ENCODE measurements at places on chromosomes 6 and 20. TPM values are rescaled to one million over a fixed set of nuclear protein-coding genes. Genes with fewer than 3 reads are reported as not detected.

GRCh38 chr20:13492001-13492481 lies 146.7 kb downstream of the TASP1 start:
- DNase-seq = no peak

DNA sequence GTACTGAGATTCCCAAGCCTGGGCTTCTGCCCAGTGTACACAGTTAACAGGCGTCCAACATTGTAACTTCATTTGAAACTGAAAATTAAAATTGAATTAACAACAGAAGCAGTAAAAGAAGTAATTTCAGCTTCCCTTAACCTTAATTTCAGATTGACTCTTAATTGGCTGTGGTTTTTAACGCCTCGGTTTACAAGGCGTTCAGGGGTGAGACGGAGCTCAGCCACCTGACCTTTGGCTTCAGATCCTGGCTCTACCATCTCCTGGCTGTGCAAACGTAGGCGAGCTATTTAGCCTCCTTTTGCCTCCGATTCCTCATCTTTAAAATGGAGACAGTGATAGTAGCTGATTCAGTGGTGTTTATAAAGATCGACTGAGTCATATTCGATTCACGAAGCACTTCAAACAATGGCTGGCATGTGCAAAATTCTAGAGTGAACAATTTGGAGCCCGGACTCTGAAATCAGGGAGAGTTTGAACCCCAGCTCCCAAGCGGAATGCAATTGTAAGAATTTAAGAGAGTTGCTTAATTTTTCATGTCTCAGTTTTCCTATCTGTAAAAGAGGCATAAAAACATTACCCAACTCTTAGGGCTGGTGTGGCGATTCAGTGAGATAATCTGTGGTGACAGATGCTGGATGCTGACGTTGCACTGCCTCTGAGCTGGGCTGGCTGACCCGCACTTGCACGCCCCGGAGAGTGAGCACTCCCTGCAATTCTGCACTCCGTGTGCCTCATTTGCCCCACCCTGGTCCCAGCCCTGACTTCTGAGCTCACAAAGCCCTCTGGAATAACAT lies 23.5 kb upstream of the OCSTAMP start:
- no peak for DNase-seq

OR2H2 gene
- total RNA-seq = not detected

STX11 gene
- 1.3 TPM for total RNA-seq

DNA sequence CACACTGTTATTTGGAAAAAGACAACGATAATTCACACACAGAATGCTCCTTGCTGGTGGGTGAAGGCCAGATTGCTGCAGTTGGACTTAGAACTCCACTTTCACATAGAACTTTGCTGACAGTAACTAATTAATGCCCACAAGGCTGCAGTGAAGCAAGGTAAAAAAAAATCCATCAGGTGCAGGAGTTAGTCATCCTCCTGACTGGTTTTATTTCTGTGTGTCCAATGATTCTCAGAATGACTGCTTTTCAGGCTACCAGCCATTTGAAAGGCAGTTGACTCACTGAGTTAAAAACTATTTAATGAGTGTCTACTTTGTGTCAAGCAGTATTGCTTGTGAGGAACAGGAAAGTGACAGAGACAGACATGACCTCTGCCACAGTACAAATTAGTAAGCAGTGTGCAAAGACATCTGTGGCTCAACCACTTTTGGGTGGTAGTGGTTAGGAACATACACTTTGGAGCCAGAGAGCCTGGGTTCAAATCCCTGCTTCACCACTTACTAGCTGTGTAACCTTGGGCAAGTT lies 41.9 kb downstream of the ELOVL5 start:
- no peak for DNase-seq

NOTCH4 gene
- 2.1 TPM for total RNA-seq

ADGB gene
- not detected for total RNA-seq

HDGFL1 gene
- not detected for total RNA-seq

DNA sequence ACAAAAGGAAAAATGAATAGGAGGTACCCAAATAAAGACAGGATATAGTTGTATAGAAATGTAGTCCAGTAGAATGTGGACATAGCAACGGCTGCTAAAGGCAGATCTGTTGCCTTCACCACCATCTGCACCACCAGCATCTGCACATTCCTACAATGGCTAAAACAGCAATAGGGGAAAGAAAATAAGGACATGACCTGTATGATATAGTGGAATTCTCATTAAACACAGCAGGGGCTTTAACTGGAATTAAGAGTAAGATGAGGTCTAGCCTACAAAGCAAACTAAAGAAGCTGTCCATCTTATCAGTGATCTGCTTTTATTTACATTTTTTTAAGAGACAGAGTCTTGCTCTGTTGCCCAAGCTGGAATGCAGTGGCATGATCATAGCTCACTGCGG lies 26.8 kb upstream of the SCAF8 start:
- DNase-seq = no peak

GRCh38 chr6:82511546-82511945 lies 147.9 kb downstream of the TPBG start:
- no peak for DNase-seq

BTNL2 gene
- total RNA-seq = 4.9 TPM

COL12A1 gene
- not detected for total RNA-seq

- no peak for DNase-seq
These were observed 273.9 kb downstream of the RFPL4B start for GRCh38 chr6:112620812-112621569.

AGPAT1 gene
- 28.1 TPM for total RNA-seq
